ENCODE measurements at places on chromosomes 6 and 20.

GRCh38 chr6:158847786-158848185 lies 28.6 kb upstream of the EZR start:
- no peak for DNase-seq

- DNase-seq: no peak
Observed at GRCh38 chr20:43586641-43587040, 4.1 kb upstream of the IFT52 start.

DNA sequence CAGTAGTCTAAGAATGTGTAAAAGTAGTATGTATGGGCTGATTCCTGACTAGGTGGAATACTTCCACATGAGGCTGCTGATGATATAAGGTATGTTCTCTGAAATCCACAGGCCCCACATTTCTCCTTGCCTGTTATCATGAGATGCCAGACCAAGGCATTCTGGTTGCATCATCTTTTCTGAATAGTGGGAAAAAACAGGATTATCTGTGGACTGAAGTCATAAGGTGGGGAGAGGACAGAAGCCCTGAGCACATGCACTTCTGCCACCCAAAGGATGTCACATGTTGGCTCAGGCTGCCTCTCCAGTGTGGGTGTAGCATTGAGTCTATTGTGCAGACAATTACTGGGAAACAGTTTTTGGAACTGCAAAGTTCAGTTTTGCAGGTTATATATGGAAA lies 184.5 kb upstream of the RAB32 start:
- no peak for DNase-seq

- no peak for DNase-seq
Observed at GRCh38 chr6:151900256-151900655, 92.8 kb downstream of the ESR1 start.

DNA sequence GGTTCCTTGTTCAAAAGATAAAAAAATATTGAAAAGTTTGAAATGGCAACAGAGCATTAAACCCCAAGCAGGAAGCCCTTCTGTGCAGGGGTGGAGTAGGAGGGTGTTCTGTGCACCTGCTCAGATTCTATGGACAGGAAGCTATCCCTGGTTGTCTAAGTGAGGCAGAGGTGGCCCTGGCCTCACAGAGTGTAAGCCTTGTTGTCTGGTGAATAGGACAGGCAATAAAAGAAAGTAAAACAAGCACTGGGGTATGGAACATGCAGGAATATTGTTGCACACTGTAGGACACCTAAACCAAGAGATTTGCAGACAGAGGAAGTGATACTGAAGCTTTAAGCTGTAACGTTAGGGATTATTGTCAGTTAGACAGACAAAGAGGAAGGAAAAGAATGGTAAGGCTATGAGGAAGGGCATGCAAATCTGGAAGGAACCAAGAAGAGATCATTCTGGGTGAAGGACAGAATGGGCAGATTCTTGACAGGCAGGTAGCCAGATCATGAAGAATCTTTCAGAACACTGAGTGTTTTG lies 66.8 kb downstream of the TBC1D7 start:
- no peak for DNase-seq

DNA sequence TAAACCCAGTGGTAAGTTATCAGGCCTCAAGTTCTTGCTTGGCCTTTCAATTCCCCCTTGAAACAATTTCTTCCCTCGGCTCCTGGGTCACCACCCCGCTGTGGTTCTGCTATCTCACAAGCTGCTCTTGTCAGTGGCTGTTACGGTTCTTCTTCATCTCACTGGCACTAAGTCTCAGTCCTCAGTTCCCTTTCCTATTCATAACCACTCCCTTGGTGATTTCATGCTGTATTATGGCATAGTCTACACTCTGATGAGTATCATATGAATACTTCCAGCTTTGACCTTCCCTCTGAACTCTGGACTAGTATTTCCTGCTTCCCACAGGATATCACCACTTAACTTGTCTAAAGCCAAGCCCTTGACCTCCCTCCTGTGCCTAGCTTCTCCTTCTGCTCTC lies 7.9 kb downstream of the TAAR1 start:
- DNase-seq: no peak

GRCh38 chr20:50536333-50536732 lies 26.1 kb downstream of the PTPN1 start:
- no peak for DNase-seq

GRCh38 chr6:106823058-106823457 lies 151.5 kb downstream of the CD24 start:
- DNase-seq: no peak

DNA sequence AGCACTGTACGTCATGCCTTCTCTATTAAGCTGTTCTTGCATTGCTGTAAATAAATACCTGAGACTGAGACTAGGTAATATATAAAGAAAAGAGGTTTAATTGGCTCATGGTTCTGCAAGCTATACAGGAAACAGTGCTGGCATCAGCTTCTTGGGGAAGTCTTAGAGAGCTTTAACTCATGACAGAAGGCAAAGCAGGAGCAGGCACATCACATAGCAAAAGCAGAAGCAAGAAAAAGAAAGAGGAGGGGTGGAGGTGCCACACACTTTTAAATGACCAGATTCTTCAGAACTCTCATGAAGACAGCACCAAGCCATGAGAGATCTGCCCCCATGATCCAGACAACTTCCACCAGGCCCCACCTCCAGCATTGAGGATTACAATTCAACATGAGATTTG lies 30.1 kb downstream of the CYB5R4 start:
- no peak for DNase-seq

- no peak for DNase-seq
Observed at GRCh38 chr20:1171461-1172093, 13.2 kb downstream of the TMEM74B start.

- peak; percentile 92 for DNase-seq
Observed at GRCh38 chr6:44223319-44224028, at the start of gene SLC29A1. Gene SLC29A1 (plus strand): TSS chr6:44223595. CDS start chr6:44227314, 3,719 bp downstream.

DNA sequence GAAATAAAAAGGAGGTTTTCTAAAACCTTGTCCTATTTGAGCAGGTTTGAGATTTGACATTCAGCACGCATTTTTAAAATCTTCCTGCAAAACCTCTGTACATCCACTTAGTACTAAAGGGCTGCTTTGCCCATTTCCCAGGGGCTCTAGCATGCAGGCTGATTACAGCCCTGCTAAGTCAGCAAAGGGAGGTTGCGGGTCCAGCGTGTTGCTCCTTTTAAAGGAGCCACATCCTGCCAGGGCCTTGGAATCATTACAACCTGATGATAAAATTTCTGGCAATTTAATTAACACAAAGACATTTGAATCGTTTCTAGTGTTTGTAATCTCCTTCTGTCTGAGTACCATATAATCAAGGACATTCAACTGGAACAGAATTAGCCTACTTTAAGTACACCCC lies 455.1 kb upstream of the CITED2 start:
- no peak for DNase-seq
